ENCODE measurements at places on chromosomes 3 and 15.

DNA sequence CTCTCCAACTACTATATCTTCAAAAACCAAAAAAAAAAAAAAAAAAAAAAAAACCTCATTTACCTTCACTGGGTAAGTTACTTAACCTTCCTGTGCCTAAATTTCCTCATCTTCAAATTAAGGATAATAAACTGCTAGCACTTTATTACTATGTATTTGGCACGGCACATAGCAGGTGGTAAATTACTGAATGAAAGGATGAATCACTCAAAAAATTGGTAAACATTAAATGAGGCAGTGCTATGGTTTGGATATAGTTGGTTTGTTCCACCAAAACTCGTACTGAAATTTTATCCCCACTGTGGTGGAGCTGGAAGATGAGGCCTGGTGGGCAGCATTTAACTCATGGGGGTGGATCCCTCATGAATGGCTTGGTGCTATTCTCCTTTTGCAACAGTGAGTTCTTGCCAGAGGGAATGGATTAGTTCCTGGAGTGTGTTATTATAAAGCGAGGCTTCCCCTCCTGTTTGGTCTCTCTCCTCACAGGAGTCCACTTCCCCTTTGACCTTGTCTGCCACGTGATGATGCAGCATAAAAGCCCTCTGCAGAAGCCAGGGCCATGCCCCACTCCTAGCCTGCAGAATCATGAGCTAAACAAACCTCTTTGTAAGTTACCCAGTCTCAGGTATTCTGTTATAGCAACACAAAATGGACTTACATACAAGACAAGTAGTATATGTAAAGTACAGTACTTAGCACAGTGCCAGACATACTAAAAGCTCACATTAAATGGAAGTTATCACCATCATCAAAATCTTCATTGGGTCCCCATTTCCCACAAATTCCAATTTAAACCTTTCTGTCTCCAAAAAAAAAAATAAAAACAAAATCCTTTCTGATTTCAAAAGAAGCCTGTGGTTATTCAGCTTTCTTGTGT lies 20.6 kb downstream of the DCUN1D1 start:
- DNase-seq, result no peak

GRCh38 chr3:192068464-192069254 lies 607.7 kb downstream of the PYDC2 start:
- DNase-seq, result no peak

DNA sequence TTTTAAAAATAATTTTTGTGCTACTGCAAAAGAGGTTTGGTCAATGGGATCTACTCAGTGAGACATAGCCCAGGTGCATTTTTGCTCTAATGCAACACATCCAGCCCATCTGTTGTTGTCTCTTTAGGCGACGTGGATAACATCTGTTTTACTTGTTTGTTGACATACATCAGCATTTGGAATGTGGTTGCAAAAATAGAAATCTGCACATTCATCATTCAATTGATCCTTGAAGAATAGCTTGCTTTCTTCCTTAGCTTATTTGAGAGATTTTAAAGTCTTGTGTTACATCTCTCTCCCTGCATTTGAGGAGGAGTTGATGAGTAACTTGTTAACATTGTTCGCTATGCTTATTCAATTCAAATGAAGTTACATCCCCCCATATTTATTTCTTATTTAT lies 1202.3 kb downstream of the NSUN3 start:
- no peak for DNase-seq

DNA sequence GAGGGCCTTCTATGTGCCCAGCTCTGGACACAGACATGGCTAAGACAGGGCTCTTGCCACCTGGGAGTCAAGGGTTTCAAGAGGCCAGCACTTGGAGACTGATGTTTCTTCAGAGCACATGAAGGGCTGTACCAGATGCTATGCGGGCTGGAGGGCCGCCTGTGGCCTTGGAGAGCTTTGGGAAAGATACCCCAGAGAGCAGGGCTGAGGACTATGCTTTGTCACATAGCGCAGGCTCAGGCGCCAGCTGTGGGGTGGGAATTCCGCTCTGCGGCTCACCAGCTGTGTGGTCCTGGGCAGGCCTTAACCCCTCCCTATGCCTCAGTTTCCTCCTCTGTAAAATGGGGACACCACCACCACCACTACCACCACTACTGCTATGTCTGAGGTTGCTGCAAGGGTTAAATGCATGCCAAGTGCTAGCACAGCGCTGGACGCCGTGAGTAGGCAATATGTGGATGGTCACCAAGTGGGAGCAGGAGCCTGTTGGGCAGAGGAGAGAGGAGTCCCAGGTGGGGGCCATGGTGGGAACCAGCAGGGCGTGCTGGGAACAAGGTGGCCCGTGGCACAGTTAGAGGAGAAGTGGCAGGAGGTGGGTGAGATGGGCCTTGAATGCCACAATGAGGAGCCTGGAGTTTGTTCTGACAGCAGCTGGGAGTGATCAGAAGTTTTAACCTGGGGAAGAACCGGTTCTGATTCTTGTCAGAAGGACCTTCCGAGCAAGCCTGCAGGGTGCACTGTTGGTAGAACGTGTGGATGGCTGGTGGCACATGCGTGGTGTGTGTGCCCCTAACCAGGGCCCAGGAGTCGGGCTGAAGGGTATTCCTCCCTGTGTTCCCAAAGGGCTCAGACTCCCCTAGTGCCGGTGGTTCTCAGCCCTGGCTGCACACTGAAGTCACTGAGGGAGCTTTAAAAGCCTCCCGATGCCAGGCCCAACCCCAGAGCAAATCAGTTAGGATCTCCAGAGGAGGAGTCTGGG lies 41.7 kb downstream of the FEM1B start:
- DNase-seq, result no peak

DNA sequence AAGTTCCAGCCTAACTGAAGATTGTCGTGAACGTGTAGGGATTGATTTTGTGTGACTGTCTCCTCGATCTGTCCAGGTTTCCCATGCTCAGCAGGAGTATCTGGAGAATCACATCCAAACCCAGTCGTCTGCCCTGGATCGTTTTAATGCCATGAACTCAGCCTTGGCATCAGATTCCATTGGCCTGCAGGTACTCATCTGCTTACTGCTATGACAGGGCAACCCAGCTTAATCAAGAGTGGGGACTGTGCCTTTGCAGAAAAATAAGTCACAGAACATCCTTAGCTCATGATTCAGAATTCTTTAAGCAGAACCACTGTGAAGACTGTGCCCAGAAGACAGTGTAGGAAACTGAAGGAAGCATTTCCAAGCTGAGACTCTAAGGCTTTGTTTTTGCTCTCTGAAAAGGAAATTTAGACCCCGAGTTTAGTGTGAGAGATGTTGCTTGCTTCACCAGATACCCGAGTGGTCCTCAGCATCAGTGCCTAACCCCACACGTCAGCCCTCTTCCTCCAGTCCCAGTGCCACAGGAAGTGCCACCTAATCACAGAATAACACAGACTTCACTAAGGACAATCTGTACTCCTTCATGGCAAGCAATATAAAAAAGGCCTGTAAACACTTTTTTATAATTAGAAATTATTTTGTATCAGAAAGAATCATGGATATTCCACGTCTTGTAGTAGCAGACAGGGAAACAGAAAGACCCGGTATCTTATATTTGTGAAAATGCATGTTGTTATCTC lies 34.2 kb downstream of the MYZAP start:
- DNase-seq, result no peak

DNA sequence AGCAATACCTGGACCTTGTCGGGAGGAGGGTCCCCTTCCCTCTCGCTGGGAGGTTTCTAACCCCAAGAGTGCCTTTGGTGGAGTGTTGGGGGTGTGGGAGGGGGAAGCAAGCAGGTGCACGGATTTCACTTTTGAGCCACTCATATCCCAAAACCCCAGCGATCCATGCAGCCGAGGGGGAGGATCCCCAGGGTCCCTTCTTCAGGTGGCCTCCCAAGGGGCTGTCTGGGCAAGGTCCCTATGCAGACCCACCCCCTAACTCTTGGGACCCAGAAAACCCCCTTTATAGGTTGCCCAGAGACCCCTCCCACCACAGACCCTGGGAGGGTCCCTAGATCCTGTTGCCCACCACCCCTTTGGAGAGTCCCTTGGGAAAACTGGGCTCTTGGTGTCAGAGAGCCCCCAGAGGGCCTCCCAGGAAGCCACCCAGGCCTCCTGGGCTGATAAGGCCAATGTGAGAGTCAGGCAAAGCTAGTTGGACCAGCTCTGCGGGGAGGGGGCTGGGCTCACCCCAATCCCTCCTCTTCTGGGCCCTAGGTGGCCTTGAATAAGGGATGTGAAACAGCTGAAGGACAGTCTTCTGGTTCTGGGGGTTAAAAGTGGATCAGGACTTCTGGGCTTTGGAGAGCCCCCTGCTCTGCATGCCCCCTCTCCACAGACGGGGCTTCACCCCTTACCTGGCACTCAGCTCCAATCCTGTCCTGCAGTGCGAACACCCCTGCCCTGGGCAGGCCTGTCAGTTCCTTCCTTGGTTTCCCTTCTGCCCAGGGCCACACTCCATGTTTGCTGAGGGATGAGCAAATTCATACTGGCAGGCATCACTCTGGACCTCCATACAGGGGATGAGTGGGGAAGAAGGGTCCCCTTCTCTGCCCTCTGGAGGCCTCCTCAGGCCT lies 932 bp upstream of the PLCD1 start:
- DNase-seq, result no peak

Measured in activated naive CD4-positive, alpha-beta T cell treated with anti-CD3 and anti-CD28 coated beads, Interleukin-2, amount 50 U/mL, for 16 hours (primary cell).